MG63 (cell line): ENCODE measurements at places on chromosomes 12 and 14.

DNA sequence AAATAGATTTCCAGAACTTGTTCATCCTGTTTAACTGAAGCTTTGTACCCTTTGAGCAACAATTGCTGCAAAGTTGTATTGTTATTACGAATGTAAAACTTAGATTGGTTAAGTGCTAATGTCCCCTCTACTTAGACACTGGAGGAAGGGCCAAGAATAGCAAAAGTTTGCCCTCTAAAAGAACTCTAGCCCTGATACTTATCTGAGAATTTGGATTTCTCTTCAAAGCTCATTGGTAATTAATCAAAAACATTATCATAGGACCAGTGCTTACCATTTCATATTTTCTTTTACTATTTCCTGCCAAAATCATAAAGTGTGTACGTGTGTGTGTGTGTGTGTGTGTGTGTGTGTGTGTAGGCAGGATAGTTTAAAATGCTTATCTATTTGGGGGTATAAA lies 58.2 kb downstream of the LMNTD1 start:
- no peak for DNase-seq

DNA sequence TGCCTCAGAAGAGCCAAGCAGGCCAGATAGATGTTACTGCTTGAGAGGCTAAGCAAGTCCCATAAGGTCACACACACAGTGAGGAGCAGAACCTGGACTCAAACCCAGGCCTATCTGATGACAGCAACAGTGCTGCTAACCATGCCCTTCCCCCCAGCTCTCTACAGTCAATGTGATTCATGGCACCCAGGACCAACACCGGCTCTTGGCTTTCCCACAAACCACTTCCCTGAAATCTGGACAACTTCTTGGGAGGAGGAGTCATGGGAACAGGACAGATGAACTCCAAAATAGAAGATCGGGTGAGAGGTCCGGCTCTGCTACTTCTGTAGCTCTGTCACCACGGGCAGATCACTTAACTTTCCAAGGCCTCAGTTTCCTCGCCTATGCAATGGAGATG lies 716 bp upstream of the PTGDR start:
- peak; percentile 21 for DNase-seq

DNA sequence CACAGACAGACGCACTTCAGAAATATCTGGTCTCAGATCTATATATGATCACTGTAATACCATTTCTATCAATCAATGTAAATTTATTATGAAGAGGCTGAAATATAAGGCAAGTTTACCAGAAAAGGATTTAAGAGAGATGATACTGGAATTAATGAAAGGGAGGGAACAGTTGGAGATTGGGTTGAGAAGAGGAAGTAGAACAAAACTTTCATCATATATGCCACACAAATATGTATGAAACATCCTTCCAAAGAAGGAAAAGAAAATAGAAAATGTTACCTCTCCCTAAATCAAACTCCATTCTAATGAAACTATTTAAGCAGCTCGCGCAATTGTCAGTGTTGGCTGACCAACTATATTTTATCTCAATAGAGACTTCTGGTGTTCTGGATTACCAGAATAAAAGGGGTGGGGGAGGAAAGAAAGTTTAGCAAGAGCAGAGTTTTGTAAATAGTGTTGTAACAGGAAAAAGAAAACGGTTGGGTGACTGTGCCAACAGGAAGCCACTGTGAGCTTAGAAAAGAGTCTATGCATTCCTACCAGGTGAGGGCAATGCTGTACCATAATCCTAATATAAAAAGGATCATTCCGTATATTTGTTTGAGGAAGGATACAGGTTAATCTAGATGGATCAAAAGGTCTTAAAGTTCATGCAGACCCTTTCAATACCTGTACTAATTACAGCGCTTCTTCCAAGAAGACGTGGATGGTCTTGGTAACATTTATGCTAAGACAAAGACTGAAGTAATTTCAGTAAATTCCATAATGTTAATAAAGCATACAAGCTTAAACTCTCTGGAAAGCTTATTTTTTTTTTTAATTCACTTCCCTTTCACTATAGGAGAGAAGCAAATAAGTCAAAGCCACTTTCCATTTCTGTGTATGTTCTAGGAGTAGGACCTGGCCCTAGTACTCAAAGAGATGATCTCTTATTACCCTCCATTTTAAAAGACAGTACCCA lies 14.5 kb upstream of the LLPH start:
- DNase-seq, result no peak

DNA sequence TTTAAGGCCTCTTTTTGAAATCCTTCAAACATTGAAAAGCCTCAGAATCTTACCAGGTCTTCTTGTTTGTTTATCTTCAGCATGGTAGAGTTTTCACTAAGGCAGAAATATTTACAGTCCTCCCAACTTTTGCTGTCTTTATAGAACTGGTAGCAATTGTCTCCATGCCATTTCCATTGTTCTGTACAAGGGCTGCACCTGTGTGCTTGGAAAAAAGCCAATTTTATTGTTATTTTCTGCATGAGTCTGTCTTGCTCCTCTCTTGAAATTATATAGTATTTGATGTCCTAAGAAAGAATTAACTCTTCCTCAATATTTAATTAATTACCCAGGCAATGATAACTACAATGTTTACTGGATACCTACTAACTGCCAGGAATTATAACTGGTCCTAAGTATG lies 23.3 kb downstream of the CLEC1A start:
- no peak for DNase-seq

DNA sequence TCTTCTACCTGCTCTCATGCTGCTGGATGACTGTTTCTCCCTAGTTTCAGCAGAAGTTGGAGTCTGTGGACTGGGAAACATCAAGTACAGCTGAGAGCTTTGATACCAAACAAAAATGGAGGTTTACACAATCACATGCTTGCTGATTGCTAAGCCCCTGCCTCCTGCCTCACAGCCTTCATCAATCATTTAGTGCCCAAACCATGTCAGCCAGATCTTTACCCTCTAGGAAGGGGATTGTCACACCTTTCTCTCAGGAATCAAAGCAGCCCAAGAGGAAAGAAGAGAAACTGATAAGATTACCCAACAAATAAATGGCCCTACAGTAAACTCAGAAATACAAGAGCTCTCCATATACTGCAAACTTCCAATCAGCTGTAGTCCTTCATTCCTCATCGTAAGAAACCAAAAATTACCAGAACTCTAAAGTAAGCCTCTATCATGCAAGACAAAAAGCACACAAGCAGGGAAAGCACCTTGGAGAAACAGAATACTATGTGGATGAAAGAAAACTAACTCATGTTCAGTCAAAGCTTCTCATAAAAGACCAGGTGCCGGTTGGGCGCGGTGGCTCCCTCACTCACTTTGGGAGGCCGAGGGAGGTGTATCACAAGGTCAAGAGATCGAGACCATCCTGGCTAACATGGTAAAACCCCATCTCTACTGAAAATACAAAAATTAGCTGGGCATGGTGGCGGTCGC lies 63.6 kb upstream of the RESF1 start:
- no peak for DNase-seq

GRCh38 chr12:12720672-12721161 lies 3.5 kb downstream of the CDKN1B start:
- peak; percentile 53 for DNase-seq

- DNase-seq, result no peak
These were observed 39.3 kb upstream of the ZNF641 start for GRCh38 chr12:48390026-48390425.

GRCh38 chr14:23071244-23071920 lies 14.1 kb upstream of the CDH24 start:
- peak; percentile 87 for DNase-seq

- DNase-seq, result no peak
These were observed 33.8 kb downstream of the TECPR2 start for GRCh38 chr14:102396521-102396920.

DNA sequence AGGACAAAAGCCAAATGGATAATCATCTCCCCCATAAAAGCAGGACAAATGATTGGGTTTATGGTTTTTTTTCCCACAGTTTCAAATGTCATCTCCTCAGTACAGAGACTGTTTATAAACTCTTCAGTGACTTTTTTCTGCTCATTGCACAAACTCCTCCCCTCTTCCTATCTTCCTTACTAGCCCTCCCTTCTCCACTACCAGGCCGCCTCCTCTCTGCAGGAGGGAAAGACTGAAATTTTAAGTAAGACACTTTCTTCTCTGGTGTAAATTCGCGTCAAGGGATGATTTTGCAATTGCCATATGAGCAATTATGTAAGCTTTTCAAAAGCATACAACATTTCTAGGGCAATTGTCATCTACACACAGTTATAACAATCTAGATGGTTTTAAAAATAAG lies 37.0 kb downstream of the BTG1 start:
- DNase-seq, result peak; percentile 9

- no peak for DNase-seq
These were observed 231.8 kb upstream of the AMIGO2 start for GRCh38 chr12:47311568-47311967.

GRCh38 chr12:132639956-132640520 lies 21.5 kb downstream of the P2RX2 start:
- DNase-seq, result no peak

DNA sequence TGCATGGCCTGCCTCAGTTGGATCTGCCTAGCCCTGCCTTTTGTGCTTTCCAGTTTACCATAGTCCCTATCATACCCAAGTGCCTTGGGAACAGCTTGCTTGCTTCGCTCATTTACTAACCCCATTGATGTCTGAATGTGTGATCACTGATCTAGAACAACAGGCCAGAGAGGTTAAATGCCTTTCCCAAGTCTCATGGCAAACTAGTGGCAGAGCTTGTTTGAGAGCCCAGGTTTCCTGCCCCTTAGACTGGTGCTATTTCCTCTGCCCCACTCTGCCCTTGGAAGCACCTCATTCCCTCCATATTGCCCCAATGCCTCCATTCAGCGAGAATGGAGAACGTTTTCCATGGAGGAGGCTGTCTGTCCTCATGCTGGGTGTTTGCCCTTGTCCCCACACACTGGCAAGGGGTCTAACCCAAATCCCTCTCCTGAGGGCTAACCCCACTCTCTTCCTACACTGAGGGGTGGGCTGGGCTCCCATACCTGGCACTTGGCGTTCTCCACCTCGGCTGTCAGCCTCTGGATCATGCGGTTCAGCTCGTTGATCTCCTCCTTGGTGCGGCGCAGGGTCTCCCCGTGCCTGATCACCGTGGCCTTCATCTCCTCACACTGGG lies 19.8 kb downstream of the KRT7 start:
- no peak for DNase-seq

DNA sequence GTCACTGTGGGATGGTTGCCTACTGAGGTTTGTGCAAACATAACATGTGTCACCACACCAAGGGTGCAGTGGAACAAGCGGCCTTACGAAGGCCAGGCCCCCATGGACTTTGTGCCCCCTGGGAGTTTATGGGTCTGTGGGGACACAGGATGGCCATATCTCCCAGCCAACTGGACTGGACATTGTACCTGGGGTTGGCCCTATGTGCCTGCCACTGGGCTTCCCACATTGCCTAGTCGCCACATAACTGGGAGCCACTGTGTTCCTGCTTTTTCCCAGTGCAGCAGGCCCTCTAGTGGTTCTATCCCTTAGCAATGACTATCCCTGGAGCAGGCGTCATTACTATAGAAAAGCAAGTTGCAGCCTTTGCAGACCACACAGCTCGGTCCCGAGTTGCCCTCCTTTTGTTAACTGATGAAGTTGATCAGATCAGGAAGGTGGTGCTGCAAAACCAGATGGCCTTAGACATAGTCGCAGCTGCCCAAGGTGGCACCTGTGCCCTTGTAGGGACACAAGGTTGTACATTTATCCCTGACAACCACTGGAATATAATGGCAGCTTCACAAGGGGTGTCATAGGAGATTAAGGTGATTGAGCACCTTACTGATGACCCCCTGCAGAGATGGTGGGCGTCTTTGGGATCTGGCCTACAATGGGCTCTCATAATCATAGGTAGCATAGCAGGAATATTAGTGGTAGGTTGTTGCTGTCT lies 15.2 kb upstream of the RNASE12 start:
- no peak for DNase-seq

GRCh38 chr14:52789118-52789517 lies 2.3 kb downstream of the GNPNAT1 start:
- DNase-seq, result no peak

- DNase-seq, result no peak
These were observed 18.1 kb downstream of the RPH3A start for GRCh38 chr12:112809684-112810083.

GRCh38 chr14:74653386-74654138 lies 41.5 kb upstream of the LTBP2 start:
- peak; percentile 41 for DNase-seq

DNA sequence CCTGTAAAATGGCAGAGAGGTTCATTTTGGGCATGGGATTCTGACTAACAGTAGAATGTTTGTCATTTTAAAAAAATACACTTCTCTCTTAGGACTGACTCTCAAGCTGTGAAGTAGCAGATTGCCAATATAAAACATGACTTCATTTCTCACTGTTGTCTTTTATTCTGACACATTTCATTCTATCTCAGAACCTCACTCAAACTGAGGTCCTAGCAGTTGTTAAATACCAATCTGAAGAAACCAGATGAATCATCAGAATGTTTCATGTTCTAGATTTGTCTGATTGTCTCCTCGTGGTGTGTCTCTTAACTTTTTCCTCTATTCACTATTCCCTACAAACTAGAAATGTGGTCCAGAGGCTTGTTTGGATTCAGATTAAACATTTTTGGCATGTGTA lies 276.5 kb upstream of the NPAS3 start:
- no peak for DNase-seq

GRCh38 chr14:44820230-44820964 lies 141.3 kb downstream of the KLHL28 start:
- no peak for DNase-seq

DNA sequence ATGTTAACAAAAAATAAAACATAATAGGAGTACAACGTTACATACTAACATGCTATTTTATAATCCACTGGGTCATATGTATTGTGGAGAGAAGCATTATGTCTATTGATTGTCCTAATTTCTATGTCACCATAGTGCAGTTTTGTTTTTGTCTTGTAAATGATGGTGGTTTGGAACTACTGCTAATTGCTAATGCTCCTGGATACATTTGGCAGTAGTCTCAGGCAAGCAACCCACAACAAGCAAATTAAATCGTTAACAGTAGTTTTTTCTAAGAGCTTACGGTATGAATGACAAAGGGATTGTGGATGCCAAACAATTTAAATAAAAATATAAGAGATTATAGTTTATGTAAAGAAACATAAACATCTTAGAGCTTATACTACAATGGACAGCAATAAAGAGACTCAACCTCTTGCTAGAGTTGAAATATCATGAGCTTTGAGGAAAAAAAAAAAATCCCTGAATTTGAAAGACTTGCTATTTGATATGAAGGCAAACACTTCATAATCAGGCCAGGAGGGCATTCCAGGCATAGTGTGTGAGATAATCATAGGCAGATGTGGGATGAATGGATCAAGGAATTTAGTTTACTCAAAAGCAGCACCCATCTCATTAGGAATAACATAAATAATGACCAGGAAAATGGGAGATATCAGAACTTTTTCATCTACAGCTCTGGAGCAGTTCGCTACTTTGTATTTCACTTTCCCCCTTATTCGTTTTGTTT lies 181.3 kb downstream of the CCDC59 start:
- no peak for DNase-seq

- DNase-seq, result no peak
These were observed 88.7 kb upstream of the RAP1B start for GRCh38 chr12:68521848-68522502.

DNA sequence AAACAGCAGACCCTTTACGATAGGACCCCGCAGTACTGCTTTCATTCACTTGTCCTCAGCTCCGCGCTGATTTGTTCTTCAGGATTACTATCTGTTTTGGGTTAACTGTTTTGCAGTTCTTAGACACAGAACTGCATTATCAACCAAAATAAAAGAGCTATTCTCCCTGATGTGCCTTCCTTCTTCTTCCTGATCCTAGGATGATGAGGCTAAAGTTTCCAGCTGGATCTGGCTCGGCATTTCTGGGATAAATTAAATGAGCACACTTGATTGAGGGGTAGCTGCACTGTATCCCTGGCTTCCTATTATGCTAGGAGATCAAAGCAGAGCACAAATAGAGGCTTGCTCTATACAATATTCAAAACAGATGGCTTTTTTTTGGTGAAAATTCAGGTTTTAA lies 165.7 kb downstream of the FBXL14 start:
- no peak for DNase-seq
